ENCODE measurements at places on chromosomes 7 and 10.

DNA sequence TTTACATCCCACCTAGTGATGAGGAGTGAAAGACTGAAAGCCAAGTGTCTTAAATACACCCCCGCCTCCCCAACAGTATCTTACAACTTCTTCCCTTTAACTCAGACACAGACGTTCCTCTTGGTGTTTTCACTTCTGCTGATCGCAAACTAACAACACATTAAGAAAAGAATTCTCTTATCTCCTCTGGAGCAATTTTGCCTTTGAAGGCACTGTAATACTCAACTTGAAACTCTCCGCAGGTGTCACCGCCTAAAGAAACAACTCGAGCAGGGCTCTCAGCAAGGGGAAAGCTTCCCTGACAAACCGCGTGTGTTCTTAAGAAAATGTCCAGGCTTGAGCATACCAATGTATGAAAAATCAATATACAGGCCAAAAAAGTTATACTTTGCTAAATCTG is 452 bp downstream of the SEMA3C start:
- no peak for DNase-seq

- no peak for DNase-seq
Measured at GRCh38 chr7:139205843-139206242, 25.2 kb upstream of the UBN2 start.

- no peak for DNase-seq
Measured at GRCh38 chr7:76424413-76425111, at the start of gene ZP3. ZP3 (plus strand) TSS chr7:76424950; CDS start chr7:76424965, 15 bp downstream.

DNA sequence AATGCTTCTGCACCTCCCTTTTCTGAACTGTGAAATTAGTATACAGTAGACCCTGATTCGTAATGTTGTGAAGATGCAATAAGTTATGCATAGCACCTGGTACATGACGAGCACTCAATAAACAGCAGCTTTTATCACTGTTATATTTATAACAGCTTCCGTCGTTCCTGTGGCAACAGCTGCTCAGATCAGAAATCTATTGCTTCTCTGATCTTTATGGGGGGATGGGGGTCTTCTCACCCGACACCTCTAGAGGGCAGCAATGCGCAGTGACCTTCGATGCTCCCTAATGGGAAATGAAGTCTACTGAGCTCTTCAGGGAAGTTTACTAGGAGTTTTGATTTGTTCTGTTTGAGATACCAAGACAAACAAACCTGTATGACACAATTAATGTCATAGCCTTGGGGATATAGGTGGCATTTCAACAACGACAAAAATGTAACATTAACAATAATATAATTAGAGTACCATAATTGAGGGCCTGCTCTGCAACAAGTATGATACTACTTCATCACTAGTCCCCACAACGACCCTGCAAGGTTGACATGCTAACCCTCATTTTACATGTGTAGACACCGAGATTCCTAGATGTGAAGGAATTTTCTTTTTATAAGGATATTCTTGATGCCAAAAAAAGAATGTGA is 289.6 kb downstream of the SFMBT2 start:
- DNase-seq: peak; percentile 27

- no peak for DNase-seq
Measured at GRCh38 chr10:16156681-16157080, 280.1 kb upstream of the PTER start.

- DNase-seq: no peak
Measured at GRCh38 chr10:112394475-112394875, 20.6 kb downstream of the ACSL5 start.

GRCh38 chr7:41328544-41328943 is 374.3 kb downstream of the INHBA start:
- DNase-seq: no peak

DNA sequence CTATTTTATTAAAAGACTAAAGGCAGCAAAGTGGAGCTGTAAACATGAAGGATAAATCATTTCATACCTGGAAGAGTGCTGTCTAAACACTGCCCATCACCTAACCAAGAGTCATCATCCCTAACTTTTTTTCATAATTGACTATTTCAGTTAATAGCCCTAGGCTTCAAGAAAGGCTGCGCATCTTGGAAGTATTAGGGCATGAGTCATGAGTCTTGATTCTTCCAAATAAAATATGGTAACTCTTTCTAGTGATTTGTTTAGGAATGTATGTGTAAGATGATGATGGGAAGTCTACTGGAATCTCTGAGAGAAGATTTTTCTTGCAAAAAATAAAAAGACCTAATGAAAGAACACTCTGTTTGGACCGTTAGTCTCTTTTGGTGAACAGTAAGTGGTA is 207.7 kb upstream of the AHR start:
- no peak for DNase-seq

DNA sequence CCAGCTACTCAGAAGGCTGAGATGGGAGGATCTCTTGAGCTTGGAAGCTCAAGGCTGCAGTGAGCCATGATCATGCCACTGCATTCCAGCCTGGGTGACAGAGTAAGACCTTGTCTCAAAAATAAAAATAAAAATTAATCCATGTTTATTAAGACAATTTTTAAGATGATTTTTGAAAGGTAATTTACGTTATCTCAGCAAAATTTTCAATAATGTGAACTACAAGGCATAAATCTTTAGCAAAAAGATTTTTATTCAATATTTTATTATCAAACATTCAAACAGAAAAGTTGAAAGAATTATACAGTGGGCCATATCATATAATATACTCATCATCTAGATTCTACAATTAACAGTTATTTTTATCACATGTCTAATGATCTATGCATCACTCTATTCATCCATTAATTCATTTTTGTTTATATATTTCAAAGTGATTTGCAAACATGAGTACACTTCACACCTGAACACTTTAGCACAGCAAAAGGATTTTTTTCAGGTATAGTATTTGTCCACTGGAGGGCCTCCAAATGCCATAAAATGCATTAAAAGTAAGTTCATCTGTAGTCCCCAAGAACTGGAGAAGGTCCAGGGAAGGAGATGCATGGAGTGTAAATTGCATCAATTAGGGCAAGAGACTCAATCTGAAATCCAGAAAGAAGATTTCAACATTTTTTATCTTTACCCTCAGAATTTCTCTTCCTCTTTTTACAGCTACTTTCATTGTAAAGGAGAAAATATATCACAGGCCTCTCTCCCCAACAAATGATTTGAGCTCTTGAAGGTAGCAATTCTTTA is 38.6 kb upstream of the RSBN1L start:
- peak; percentile 67 for DNase-seq

- DNase-seq: no peak
Measured at GRCh38 chr7:150479023-150479716, 28.7 kb downstream of the GIMAP8 start.

- peak; percentile 27 for DNase-seq
Measured at GRCh38 chr7:91609525-91609924, 271.0 kb downstream of the MTERF1 start.

DNA sequence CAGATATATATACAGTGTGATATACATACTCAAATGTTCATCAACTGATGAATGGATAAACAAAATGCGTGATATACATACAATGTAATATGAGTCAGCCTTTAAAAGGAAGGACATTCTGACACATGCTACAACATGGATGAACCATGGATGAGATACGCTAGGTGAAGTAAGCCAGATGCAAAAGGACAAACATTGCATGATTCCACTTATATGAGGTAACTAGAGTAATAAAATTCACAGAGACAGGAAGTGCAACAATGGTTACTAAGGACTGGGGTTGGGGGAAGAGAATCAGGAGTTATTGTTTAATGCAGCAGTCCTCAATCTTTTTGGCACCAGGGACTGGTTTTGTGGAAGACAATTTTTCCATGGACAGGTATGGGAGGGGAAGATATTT is 47.3 kb upstream of the PIK3AP1 start:
- DNase-seq: no peak

DNA sequence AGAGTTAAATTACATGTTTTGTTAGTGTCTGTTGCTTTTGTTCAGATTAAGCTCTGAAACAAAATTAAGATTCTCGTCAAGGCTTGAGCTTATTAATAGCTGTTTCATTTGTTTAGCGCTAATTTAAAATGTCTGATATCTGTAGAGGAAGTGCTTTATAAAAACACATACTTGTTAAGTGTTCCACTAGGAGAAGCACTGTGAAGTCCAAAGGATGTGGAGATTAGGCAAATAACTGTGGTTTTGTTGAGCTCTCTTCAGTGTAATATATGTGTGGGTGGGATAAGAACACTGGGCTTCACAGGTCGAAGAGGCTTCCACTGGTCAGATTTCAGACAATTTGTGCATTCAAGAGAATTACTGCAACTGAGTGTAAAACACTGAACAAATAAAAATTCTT is 242.0 kb downstream of the AUTS2 start:
- DNase-seq: no peak

DNA sequence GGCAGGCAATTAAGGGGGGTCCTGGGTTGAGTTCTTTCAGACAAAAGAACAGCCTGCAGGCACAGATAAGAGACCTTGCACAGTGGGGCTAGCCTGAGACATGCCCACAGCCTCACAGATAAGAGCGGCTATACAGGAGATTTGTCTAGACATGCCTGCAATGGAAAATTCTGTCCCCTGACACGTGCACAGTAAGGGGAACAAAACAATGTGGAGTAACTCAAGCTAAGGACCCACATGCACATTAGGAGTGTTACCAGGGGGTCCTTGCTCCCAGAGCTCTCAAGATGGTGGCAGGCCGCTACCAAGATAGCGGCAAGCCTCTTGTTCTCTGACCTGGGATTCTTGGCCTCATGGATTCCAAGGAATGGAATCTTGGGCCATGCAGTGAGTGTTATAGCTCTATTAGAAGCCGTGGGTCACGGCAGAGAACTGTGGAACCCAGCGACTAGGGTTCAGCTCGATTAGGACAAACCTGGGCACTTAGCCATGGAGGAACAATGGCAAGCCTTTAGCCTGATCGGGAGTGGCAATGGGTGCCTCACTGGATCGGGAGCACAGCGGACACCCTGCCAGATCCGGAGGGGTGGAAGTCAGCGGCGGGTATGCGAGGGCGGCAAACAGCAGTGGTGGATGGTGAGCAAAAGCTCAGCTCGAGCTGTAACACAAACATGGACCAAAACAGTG is 196.9 kb downstream of the CCSER2 start:
- no peak for DNase-seq

DNA sequence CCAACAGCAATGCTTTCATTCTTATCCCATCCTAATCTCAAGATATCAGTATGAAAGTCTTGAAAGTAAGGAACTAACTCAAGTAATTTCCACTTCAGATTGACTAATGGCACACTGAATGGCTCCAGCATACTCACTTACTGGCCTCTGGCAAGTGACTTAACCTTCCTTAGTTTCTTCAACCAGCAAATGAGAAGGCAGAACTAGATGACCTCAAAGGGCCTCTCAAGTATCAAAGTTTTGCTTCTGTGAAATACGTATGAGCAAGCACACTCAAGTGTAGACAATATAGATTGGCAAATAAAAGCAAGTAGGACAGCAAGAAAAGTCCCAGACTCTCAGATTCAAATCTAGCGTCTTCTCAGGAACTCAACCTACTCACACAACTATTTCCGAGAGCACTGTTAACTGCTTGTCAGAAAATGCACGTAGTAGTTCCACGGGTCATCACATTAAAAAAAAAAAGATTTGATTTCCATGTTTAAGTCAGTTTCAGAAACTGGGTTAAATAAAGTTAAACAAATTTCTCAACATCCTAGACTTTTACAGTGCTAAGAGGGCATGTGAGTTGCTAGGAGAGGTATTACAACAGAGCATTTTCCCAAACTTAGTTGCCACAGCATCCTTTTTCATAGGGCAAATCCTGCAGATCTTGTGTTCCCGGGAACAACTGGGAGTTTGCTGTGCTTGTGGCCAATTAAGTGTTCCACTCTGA is 276.9 kb upstream of the KLF14 start:
- no peak for DNase-seq

DNA sequence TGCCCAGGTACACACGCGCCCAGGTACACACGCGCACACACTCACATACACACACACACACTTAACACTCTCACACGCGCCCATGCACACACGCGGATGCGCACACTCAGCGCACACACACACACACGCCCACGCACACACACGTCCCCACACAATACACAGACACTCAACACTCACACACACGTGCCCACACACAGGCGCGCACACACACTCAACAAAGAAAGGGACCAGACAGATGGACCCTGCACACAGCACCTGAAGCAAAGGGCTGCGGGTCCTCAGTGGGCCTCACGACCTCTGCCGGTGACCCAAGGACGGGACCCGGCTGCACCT is 257.4 kb downstream of the ZMYND11 start:
- DNase-seq: no peak

GRCh38 chr10:19946791-19947190 is 130.6 kb downstream of the PLXDC2 start:
- no peak for DNase-seq
